ENCODE measurements at places on chromosomes 4 and X. TPM values are rescaled to one million over a fixed set of nuclear protein-coding genes. Genes with fewer than 3 reads are reported as not detected.

Gene PDCL2
- not detected for total RNA-seq

Gene LDB2
- total RNA-seq, result not detected

Gene CABS1
- not detected for total RNA-seq

Gene ZNF711
- 0.89 TPM for total RNA-seq
